ENCODE measurements at places on chromosomes 4 and X.

DNA sequence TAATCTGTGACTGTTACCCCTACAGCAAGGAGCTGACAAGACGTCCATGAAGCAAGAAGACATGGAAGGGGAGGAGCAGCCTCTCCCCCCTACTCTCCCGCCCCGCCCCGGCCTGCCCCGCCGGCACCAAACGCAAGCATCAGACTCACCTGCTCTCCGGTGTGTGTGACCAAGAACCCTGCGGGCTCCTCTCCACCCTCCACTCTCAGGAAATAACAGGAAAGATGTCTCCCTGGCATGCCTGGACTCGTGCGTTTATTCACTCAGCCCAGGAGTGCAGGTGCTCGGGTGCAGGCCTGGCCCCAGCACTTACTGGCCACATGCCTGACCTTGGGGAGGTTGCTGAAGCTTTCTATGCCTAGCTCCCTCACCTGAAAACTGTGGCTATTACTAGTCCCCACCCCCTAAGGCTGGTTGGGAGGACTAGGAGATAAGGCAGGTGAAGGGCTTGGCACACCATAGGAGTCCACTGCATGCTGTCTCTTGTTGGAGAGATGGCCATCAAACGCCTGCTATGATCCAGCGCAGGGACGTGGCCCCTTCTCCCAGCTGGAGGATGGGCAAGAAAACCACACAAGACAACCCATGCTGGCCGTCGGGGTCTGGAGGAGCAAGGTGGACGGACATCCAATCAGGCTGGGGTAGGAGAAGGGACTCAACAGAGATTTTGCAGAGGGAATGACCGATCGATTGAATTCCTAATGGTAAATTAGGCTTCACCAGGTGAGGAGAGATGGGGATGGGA is 34.9 kb upstream of the CLDN24 start:
- DNase-seq: no peak

GRCh38 chr4:52966781-52967180 is 104.7 kb downstream of the RASL11B start:
- no peak for DNase-seq

DNA sequence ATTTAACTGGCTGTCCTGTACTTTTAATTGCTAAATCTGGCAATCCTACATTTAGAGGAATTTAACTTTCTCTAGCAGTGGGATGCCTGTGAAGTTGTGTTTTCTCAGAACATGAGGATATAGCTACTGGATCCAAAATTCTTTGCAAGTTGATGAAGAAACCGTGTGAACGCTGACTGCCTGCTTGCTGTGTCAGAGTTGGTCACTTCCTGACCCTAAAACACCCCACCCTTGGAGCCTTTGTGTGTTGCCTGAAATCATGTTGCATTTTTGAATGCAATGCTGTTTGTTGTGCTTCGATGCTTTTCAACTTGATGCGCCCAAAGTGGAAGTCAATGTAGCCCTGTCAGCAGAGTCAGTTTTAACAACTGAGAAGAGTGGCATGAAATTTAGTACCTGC is 211.2 kb downstream of the ANK2 start:
- DNase-seq: no peak

- DNase-seq: no peak
These were observed 64.0 kb upstream of the FGF13 start for GRCh38 chrX:138775517-138775916.

DNA sequence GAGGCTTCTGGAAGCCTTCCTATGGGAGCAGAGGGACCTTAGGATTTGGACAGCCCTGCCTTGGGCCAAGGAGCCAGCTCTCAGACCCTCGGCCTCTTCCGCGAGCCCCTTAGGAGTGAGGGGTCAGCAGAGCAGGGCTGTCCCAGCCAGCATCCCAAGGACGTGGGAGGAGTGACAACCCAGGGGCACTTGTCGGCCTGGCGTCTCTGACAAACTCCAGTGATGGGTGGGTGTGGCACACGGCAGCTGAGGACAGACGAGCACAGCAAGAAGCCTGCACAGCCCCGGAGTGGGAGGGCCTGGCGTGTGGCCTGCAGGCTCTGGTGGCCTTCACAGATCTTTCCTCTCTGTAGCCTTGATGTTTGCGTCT is 11.6 kb upstream of the TNIP2 start:
- no peak for DNase-seq

- no peak for DNase-seq
These were observed 30.3 kb upstream of the UTP14A start for GRCh38 chrX:129875669-129876068.

GRCh38 chr4:108953941-108954340 is 191.1 kb upstream of the ETNPPL start:
- DNase-seq: no peak

DNA sequence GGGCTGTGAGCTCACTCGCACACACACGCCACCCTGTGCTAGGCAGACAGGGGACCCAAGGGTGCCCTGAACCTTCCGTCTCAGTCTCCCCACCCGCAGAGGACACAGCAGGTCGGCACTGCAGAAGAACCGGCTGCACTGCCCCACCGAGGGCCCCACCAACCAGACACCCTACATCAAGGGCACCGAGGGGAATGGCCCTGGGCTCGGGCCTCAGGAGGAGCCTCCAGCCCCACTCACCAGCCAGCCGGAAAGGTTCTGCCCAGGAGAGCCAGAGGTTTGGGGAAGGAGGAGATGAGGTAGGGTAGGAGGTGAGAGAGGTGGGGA is 45.9 kb downstream of the FAM53A start:
- DNase-seq: no peak

DNA sequence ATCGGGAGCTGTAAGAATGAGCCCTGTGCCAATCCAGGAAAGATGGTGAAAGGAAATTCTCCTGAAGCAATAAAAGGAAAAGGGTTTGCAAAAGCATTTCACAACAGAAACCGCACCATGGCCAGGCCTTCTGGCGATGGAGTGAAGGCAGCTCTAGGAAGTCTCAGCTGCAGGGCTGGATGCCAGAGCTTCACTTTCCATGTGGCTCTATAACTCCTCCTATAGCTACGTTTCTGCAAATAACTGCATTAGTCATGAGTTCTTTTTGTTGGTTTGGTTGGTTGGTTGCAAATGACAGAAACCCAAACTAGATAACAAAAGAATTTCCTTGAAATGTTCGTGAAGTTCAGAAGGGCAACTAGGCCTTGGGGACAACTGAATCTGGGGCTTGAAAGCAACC is 84.6 kb downstream of the RELL1 start:
- no peak for DNase-seq

DNA sequence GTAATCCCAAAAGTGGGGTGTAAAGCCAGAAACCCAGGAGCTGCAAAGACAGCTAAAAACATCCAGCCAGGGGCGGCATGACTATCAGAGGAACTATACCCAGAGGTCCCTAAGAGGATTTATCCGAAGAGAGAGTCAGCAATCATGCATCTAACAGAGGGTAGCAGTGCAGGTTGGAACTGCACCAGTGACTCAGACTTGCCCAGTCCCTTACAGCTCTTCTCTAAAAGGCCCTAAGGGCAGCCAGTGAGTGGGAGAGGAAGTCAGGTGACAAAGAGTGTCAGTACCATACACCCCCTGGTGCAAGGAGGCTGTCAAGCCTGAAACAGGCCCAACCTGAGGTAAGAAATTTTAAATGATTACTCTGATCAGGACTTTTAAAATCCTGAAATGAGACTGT is 88.1 kb downstream of the CAMK2D start:
- DNase-seq: no peak

DNA sequence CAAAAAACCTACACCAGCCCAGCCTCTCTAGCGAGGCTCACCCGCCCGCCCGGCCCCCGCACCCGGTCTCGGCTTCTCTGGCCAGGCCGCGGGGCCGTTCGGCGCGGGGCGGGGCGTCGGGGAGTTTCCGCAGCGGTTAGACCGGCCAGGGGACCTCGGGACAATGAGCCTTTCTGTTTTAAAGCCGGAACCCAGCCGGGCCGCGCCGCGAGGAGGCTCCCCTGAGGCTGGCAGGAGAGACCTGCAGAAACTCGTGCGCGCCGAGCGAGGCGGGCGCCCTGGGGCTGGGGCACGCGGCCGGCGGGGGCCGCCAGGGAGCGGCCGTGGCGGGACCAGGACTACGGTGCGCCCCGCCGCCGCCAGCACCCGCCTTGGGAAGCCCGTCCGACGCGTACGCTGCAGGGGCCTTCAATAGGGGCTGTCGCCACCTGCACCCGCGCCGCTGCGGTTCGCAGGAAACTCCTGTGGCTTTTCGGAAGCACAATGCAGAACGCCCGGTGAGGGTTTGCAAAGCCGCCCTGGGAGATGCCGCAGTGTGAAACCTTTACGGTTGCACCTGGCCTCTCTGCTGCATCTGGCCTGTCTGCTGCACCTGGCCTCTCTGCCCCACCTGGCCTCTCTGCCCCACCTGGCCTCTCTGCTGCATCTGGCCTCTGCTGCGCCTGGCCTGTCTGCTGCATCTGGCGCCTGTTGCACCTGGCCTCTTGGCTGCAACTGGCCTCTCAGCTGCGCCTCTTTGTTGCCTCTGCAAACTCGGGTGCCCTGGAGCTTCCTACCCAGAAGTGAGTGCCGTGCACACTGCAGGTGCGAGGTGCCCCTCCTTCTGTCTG is 63.9 kb downstream of the TRAPPC11 start:
- no peak for DNase-seq

GRCh38 chrX:114049063-114049462 is 534.8 kb upstream of the HTR2C start:
- no peak for DNase-seq

- DNase-seq: no peak
These were observed 1.7 kb downstream of the PDE5A start for GRCh38 chr4:119626943-119627266.

- no peak for DNase-seq
These were observed 90.2 kb upstream of the SOD3 start for GRCh38 chr4:24705016-24705753.

DNA sequence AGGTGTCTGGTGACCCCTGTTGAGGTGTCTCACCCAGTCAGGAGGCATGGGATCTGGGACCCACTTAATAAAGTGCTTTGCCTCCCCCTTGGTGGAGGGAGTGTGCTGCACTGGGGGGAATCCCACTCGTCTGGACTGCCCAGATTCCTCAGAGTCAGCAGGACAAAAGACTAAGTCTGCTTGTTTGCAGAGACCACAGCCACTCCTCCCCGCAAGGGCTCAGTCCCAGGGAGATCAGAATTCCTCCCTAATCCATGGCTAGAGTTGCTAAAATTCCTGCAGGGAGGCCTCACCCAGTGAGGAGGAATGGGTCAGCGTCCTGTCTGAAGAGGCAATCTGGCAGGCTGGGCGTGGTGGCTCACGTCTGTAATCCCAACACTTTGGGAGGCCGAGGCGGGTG is 442.2 kb downstream of the PABPC4L start:
- DNase-seq: no peak

- no peak for DNase-seq
These were observed 89.5 kb upstream of the LCORL start for GRCh38 chr4:18111081-18111480.

DNA sequence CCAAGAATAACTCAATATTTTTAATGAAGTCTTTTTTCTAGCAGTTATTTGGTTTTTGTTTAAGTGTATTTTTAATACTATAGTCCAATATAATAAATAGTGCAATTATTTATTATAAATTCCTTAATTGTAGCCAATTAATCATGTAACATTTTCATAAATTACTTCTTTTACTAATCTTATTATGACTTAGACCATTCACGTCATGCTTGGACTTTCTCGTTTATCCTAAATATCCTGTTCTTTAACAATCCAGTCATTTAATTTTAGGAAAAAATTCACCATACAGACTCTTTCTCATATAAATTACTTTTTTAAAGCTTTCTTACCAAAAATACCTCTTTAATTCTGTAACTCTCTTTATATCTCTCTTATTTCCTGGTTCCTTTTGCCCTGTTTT is 350.1 kb downstream of the AR start:
- no peak for DNase-seq

DNA sequence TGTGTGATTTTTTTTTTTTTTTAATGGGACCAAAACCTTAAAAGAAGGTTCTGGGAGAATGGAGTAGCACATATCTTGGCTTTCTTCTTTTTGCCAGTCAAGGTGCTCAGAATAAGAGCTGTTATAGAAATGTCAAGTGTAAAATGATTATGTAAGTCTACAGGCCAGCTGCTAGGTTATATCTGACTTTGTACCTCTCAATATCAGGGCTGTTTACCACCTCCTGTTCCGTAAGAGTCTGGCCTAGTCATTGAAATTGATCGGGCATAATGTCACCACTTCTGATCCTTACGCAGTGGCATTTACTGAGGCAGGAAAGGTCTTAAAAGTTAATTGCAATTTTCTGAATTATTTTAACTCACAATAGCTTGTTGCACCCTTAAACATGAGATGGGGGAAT is 41.1 kb downstream of the LIMCH1 start:
- DNase-seq: no peak

DNA sequence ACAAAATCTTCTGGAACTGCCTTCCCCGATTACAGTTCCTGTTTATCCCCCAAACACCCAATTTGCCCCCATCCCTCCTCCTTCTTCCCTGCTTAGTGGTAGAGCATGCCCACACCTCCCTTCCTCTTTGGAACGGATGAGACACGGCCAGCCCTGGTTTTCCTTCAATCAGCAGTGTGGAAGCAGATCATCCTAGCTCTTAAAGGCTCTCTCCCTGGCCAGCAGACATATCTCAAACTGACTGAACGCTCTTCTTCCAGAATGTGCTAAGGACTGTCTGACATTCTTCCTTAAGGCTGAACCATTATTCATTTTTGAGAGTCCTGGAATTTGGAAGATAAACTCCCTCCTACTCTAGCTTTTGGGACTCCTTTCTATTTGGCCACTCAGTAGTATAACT is 161.1 kb downstream of the TRIML1 start:
- DNase-seq: no peak

- DNase-seq: no peak
These were observed 20.5 kb upstream of the FAM193A start for GRCh38 chr4:2515830-2516550.

DNA sequence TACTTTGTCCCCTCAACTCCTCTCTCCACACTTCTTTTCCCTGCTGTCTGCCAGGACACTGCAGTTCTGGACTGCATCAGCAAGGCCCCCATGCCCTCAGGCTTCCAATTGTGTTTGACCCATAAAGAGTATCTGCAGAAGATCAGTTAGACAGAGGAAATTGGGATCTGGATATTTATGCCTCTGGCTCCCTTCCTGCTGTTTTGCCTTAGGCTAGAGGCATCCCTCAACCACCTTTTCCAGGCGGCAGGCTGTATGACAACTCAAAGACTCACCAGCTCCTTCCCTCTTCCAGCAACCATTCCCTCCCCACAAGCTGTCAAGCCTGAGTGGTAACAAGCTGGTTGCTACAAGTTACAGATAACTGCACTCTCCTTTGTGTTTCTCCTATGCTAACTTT is 66.4 kb upstream of the NDP start:
- DNase-seq: no peak

- no peak for DNase-seq
These were observed 64.9 kb upstream of the NPY2R start for GRCh38 chr4:155143512-155143911.

GRCh38 chr4:14769993-14770392 is 232.3 kb upstream of the CPEB2 start:
- no peak for DNase-seq

- peak; percentile 75 for DNase-seq
These were observed 27.8 kb downstream of the VSIG4 start for GRCh38 chrX:66012094-66012534.

- no peak for DNase-seq
These were observed 55.6 kb downstream of the STIM2 start for GRCh38 chr4:26916195-26916594.
